ENCODE measurements at places on chromosomes 5 and 9.

DNA sequence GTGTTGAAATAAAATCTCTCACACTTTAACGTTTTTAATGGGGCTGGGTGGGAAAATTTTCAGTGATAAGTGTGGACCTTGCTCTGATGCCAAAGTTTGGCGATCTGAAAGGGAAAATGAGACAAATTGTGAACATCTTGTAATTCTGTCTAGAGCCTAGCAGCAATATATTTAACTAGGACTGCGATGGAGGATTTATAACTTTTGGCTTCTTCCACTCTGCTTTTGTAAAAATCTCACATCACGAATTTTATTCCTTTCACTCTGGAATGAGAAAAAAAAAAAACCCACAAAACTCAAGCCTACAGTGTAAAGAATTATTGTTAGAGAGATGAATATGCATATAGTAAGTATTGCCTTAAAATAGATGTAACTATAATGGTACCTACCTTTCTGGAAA is 19.9 kb downstream of the CCNH start:
- no peak for DNase-seq

DNA sequence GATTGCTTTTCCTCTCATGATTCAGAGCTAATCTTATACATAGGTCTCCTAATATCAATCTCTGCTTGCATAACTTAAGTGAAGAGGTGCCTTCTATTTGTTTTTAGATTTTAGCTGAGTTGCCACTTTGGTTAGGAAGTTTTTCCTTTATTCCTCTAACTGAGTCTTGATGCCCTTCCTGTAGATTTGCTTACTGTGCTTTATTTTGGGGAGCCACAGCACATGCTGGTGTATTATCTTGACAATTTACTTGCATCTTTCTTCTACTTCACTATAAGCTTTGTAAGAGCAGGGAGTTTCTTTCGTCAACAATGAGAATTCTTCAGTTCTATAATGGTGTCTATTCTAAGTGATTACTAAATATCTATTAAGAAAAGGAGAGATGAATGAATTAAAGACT is 54.9 kb downstream of the GABRA6 start:
- no peak for DNase-seq

- no peak for DNase-seq
Observed at GRCh38 chr5:141338538-141339306, at the start of gene PCDHGA2. PCDHGA2 (plus strand) TSS chr5:141338760.

GRCh38 chr9:12879961-12880360 is 105.1 kb downstream of the LURAP1L start:
- no peak for DNase-seq

GRCh38 chr9:124285490-124285889 is 27.7 kb downstream of the NEK6 start:
- no peak for DNase-seq

DNA sequence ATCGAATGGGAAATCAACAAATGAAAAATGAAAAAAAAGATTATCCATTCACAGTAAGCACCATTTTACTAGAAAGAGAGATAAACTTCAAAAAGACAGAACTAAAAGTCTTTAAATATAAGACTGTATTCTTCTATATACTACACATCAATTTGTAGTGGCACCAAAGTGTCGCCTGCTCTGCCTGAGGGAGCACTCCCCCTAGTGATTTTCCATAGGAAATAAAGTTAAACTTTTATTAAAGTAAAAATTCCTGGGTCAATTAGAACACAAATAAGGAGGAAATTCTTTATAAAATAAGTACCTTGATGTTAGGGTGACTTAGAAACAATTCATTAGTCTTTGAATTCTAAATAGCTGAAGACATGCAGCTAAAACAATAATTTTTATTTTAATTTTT is 9.7 kb downstream of the RAD1 start:
- DNase-seq: no peak

DNA sequence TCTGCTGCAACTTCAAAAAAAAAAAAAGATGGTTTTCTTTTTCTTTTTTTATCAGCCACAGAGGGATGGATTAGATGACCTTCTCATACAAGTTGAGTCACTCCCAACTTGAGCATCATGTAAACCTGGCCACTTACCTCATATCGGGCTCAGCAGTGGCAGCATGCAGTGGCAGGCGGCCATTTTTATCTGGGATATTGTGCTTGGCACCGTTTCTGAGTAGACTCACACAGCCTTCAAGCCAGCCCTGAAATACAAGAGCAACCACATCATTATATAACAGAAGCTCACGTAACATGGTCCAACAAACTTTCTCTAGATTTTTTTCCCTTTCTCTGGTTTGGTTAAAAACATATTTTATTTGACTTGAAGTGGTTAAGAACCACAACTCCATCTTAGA is 62.6 kb downstream of the ANKRD55 start:
- DNase-seq: no peak

DNA sequence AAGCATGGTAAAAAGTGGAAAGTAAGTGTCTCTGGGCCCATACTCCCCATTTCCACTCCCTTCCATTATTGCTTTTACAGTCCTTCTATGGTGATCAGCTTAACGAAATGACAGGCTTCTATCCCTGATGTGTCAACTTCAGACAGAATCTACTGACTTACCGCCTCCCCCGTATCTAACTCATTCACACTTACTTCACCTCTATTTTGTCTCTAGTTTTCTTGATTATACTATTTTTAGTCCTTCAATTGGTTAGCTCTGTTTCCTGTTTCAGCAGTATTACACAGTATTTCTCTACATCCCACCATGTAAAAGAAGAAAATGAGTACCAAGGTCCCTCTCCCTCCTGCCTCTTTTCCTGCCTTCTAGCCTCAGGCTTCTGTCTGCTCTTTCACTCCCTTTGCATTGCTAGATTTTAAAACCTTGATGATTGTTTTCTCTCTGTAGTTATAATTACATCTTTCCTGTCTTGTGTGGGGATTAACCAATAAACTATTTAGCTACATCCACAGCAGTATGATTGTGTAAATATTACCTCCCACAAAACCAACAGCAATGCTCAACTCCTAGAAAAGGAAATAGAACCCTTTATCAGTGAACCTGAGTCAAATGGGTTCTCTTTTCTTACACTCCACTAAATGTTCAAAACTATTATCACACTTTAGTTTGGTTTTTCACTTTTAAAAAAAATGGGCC is 53.4 kb downstream of the GNAQ start:
- DNase-seq: no peak

DNA sequence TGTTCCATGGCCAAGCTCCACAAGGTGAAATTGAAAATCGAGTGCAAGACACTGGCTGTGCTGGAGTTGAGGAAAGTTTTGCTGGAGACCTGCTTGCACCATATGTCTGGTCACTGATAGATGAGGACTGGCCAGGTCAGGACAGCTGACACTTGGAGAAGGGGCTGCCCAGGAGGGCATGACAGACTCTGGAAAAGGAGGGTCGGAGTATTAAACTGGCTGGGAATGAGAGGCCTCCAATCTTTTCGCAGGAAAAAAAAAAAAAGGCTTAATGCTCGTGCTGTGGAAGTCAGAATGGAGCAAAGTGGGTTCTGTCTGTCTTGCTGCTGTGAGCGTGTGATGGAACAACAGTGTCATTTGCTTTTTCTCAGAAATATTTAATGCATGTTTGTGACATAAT is 5.5 kb downstream of the TENT4A start:
- DNase-seq: no peak

DNA sequence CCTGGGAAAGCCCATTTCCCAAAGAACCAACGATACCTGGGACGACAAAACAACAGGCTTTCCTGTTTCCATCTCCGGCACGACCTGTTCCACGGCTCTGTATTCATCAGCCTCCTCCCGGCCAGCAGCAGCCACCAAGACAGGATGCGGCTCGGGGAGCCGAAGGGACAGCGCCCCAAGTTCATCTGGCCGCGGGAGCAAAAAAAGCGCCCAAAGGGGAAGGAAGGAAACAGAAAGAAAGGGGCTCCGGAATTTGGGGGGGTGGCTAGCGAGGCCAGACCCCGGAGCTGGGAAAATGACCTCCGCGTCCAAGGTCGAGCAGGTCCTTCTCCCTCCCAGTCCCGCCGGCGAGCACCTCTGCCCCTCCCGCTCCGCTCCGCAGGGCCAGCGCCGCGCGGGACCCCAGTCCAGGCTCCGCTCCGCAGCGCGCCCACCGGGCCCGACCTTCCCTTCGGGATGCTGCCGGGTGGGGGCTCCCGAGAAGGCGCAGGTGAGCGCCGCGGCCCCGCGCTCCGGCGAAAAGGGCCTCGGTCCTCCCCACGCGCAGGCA is 608 bp downstream of the ELOVL7 start:
- no peak for DNase-seq

- no peak for DNase-seq
Observed at GRCh38 chr9:126513159-126514036, 100.3 kb upstream of the LMX1B start.

- no peak for DNase-seq
Observed at GRCh38 chr9:105187781-105188180, 56.7 kb upstream of the SLC44A1 start.

- DNase-seq: no peak
Observed at GRCh38 chr5:137751869-137752491, 2.2 kb downstream of the HNRNPA0 start.

DNA sequence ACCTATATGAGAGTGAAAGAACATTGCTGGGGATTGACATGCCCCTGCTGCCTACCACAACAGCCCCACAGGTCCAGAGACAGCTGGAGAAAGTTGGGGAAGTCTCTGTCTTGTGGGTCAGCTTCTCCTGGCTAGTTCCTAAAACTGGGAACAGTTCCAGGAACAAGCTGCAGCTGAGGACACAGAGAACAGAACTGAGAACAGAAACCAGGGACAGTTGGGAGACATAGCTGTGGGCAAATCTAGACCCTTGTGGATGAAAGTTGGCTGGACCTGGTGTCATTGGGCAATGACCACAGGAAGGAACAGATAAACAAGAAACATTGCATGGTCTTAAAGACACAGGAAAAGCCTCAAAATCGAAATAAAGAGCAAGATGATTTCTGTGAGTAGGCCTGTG is 58.3 kb upstream of the MOCS2 start:
- no peak for DNase-seq

- DNase-seq: no peak
Observed at GRCh38 chr5:50720061-50720710, 53.7 kb downstream of the PARP8 start.

DNA sequence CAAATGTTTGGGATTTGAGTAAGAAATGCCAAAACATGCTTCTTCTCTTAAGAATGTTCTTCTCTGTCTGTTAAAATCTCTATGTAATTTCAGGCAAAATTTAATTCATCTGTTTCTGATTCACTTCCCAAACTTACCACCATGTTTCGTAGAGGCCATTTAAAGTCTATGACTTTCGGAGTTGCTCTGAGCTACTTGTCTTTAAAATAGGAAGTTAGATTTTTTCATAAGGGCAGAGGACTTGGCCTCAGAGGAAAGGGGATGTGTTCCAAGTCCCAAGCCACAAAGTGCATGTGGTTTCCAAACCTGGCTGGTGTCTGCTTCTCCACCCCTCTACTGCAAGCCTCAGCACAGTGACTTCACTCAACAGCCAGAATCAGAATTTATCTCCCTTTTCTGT is 111.3 kb upstream of the ADRA1B start:
- no peak for DNase-seq

GRCh38 chr9:3497857-3498256 is 27.9 kb downstream of the RFX3 start:
- no peak for DNase-seq

DNA sequence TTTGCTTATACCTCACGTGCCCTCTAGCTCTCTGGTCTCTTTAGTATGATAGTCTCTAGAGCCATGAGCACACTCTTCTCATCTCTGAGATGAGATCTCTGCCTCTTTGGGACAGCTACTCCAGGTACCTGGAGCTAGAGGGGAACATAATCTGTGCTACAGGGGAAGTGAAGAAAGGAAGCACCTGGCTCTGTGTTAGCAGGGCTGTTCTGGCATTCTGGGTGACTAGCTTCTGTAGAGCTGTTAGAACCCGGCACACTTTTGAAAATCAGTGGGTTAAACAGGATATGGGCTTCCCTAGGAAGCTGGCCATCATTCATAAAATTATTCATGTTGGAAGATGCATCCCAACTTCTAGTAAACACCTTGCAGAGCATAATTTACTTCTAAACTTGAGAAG is 224.8 kb downstream of the MCTP1 start:
- no peak for DNase-seq

GRCh38 chr5:73844165-73844564 is 218.2 kb downstream of the ARHGEF28 start:
- no peak for DNase-seq

- DNase-seq: no peak
Observed at GRCh38 chr5:36631154-36631553, 24.7 kb downstream of the SLC1A3 start.

DNA sequence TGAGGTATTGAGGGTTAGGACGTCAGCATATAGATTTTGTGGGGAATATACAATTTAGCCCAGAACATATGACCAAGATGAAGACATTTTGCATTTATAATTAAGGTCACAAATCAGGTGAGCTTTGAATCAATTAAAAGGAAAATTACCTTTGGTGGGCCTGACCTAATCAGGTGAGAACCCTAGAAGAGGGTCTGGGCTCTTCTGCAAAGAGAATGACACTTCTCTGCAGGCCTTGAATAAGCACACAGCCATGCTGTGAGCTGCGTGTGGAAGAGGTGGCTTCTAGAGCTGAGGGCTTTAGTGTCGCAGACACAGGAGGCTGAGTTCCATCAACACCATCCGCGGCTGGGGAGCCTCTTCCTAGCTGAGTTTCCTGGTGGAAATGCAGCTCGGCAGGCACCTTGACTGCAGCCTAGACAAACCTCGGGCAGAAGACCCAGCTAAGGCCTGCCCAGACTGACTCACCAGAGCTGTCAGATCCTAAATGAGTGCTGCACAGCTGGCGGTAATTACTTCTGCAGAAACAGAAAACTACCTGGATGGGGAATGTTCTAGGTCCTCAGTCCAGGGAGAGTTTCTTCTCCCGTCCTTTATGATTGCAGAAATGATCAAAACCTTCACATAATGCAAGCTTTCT is 287.5 kb upstream of the IRX1 start:
- DNase-seq: no peak

DNA sequence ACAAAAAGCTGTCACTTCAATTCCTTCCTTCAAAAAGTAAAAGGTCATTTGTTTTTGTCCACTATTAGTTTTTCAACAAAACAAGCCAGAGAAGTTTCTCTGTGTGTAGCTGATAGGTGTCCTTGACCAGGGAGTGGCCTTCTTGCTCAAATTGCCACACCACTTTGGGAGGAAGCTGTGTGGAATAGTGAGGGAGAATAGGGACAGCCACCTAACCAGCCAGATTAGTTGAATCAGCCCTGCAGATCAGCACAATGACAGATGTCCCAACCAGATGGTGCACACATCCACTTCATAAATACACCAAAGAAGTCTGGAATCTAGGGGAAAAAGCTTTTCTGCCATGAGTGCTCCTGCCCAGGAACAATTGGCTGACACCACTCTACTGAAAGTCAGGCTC is 37.2 kb downstream of the NREP start:
- DNase-seq: no peak

GRCh38 chr5:93192087-93192486 is 388.9 kb downstream of the NR2F1-AS1 start:
- no peak for DNase-seq

GRCh38 chr9:35940458-35941407 is 17.2 kb downstream of the OR2S2 start:
- DNase-seq: no peak

DNA sequence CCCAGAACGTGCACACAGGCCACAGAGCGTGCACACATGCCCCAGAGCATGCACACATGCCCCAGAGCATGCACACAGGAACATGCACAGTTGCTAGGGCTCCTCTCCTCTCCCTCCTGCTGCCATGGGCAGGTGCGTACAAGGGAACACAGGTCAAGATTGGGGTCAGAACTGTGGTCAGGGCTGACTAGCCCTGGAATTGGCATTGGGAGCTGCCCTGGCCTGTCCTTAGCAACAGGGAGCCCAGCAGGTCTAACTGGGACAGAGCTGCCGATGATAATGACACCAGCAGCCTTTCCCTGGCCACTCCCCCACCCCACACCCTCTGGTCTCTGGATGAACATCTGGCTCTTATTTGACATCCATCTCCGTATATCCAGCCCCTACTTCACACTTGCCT is 8.0 kb downstream of the PCDH1 start:
- DNase-seq: no peak

Measured in stimulated activated CD4-positive, alpha-beta T cell treated with anti-CD3 and anti-CD28 coated beads, Interleukin-2, amount 100 ng/mL, for 48 hours (primary cell).